ENCODE measurements at places on chromosomes 1 and 21.

- no peak for DNase-seq
These were observed 1133.1 kb downstream of the PLA2G4A start for GRCh38 chr1:187961895-187962294.

GRCh38 chr1:29457496-29458368, 221.4 kb downstream of the PTPRU start:
- no peak for DNase-seq

GRCh38 chr1:157197906-157198435, 59.8 kb upstream of the ETV3 start:
- DNase-seq, result no peak

- DNase-seq, result no peak
These were observed 42.8 kb upstream of the RASAL2 start for GRCh38 chr1:178051071-178051470.

DNA sequence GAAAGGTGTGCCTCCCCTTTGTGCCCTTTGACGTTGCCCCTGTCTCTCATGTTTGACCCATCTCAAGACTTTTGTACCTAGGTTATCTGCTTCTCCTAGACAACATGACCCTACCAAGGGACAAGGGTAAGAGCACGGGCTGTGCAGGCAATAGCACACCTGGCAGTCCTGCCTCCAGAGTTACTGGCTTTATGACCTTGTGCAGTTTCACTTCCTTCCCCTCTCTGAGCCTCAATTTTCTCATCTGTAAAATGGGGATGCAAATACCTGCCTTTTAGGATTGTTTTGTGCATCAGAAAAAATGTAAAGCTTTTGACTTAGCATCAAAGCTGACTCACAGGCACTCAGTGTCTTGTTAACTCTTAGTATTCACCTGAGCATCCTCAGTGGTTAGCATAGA, 36.4 kb downstream of the ELK4 start:
- no peak for DNase-seq

DNA sequence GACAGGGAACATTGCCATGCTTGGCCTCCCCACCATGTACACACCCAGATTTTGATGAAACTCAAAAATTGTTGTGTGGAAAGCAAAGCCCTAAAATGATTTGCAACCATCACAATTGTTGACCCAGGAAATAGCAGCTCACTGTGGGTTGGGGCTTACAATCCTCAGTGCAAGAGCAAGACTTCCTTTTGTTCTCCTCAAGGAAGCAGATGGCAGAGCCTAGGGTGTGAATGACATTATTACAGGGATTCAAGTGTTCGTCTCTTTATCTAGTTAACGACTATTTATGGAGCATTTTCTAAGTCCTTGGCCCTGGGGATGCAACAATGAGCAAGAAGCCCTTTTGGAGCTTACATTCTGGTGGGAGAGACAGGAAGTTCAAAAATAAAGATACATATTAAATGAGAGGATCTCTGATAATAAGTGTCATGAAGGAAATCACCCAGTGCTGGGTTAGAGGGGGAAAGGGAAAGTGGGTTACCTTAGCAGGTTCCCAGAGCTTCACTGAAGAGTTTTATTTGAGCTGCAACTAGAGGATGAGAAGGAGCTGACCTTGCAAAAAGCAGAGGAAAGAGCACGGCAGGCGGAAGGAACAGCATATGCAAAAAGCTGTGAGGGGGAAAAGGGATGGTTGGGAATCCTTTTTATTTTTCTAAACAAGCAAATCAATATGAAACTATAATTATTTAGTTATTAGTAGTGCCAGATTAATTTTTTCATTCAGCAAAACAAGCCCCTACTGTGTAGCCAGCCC, 38.5 kb upstream of the ID3 start:
- DNase-seq, result no peak

DNA sequence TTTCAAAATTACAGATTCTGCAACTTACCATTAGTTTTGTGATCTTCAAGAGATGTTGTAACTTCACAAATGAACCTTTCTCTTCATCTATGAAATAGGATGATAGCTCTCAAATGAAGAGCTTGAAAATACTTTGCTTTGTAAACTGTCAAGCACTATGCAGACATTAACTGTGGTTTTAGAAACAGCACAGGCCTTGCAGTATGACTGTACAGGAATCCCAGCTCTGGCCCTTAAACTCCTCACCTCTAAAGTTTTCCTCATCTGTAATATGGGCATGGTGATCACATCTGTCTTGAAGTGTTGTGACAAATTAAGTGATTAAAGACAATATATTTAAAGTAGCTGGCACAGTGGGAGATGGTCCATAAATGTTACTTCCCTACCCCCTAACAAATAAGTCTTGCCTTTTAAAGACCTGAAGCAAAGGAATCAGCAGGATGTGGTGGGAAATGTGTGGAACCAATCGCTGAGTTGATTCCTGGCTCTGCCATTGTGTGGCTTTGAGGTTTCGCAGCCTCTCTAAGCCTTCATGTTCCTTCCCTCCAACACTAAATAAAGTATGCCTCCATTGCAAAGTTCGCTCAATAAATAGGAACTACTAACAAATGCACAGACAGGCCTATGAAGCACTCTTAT, 5.5 kb upstream of the PTP4A2 start:
- no peak for DNase-seq
